ENCODE measurements at places on chromosomes 12 and 14.

DNA sequence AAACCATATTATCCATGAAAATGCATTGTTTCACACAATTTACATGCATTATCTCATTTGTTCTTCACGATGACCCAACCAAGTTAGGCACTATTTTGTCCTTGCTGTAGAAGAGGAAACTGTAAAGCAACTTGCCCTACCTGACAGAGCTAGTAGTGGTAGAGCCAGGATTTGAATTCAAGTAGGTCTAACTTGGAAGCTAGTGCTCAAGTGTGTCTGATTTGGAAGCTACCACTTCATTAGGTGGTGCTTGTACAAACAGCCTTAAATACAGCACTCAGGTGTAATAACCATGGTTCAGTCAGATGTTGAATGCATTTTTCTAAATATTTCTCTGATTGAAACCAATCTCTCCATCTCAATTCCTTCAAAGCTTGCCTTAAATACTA, 123.6 kb downstream of the PAWR start:
- no peak for DNase-seq

DNA sequence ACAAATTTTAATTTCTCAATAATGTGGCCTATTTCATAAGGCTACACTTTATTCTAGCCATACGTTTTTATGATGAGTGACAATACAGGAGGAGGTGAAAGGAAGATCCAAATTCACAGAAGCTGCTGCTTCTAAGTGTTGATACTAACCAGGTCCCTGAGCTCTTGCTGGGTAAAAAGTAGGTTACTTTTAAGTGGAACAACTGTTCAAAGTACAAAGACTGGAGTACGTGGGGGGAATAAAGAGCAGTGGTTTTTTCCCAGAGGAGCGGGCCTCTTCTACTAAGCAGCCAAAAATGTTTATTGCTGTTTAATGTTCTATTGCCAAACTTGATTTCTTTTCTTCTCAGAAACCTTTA, 301.8 kb downstream of the AEBP2 start:
- DNase-seq, result peak; percentile 17

- no peak for DNase-seq
Observed at GRCh38 chr14:68665792-68666204, 127.1 kb downstream of the ZFP36L1 start.

DNA sequence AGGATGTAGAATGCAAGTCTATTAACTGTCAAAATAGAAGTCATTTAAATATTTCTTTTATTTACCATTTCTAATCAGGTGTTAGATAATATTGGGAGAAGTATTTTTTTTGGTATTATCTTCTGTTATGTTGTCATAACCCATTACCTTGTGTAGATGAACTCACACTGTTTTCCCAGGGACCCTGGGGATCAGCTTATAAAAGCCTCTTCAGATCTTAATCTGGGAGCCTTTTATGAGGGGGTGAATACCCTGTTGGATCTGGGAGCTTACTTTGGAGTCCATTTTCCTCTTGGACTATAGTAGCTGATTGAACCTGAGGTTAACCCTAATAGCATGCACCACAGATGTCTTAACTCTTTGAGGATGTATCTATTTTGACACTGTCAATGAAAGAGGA, 176.3 kb upstream of the ATP2B1 start:
- DNase-seq, result no peak

DNA sequence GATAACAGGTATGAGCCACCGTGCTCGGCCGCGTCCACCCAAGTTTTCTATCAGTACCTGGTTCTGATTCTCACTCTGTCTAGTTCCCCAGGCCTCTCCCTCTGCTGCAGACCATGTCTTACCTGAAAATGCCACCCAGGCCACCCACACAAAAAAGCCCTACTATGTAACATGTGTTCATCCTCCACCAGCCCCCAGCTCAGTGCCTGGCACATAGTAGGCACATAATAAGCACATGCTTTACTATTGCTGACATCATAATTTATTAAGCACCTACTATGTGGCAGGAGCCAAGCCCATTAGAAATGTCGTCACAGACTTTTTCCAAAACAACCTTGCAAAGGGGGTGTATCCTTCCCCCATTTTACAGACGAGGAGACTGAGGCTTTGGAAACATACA, 37.8 kb downstream of the CMKLR1 start:
- DNase-seq, result no peak

- no peak for DNase-seq
Observed at GRCh38 chr12:3061501-3062215, 15.5 kb upstream of the TSPAN9 start.

GRCh38 chr14:101520621-101521472, 40.4 kb upstream of the DIO3 start:
- peak; percentile 26 for DNase-seq

DNA sequence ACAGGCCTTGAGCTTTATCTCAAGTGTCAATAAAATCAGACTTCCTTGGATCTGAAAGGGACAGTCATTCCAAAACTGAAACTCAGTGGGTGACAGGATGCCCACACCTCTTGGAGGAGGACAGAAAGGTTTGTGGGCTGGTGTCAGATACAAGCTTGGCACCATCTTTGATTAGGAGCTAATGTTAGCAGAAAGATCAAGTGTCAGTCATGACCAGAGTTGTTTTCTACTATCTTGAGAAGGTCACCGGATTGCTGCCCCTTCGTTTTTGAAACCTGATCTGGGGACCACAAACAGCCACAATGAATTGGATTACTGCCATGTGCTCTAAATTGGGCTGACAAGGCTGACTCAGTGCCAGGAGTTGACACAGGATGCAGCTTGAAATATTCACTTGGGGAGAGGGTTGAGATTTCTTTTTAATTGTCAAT, 88.3 kb downstream of the OTOGL start:
- peak; percentile 75 for DNase-seq

DNA sequence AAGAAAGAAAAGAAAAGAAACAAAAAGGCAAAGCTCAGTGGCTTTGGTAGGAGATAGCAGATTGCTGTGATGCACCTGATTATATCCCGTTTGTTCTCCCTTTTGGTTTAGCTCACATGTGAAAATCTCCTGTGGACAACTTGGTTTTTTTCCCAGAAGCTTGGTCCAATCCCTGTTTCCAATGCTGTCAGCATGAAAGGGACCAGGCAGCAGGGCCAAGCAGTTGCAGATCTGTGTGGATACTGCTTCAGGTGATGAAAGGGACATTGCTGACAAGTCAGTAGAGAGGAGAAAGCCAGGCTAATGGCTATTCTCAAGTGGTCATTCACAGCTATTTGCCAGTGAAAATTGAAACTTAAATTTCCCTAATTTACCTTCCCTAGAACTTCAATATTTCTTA, 18.8 kb upstream of the SLCO1A2 start:
- no peak for DNase-seq

GRCh38 chr12:55893723-55894122, 34.0 kb downstream of the PYM1 start:
- DNase-seq, result no peak

- DNase-seq, result no peak
Observed at GRCh38 chr12:64884728-64885127, 60.3 kb downstream of the TBC1D30 start.

- DNase-seq, result no peak
Observed at GRCh38 chr14:104268295-104268694, 129.9 kb downstream of the KIF26A start.

GRCh38 chr12:12837025-12837812, 24.1 kb downstream of the DDX47 start:
- peak; percentile 89 for DNase-seq

DNA sequence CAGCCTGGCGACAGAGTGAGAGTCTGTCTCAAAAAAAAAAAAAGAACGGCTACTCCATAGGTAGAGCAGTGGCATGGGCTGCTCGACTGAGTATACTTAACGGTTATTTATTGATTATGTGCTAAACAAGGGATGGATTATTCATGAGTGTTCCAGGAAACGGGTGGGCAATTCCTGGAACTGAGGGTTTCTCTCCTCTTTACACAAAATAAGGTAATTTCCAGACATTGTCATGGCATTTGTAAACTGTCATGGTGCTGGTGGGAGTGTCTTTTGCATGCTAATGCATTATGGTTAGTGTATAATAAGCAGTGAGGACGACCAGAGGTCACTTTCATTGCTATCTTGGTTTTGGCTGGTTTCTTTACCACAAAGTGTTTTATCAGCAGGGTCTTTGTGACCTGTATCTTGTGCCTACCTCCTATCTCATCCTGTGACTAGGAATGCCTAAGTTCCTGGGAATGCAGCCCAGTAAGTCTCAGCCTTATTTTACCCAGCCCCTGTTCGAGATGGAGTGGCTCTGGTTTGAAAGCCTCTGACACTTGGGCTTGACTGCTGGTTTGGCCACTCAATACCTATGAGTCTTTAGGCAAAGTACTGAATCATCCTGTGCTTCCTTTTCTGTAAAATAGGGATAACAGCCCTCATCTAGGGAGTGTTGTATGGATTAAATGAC, 3.2 kb downstream of the DGLUCY start:
- no peak for DNase-seq

DNA sequence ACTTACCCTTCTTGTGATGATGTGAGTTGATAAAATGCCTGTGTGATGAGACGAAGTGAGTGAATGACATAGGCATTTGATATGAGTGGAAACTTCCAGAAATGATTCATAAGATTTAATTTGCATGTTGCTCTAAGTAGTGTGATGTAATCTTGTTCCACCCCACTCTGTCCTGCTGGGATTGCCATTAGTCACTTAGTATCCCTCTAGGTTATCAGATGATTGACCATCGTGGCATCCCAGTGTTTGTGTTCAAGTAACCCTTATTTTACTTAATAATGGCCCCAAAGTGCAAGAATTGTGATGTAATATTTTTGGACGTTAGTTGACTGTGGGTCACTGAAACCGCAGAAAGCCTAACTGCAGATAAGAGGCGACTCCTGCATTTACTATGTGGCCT, 214.4 kb upstream of the DIO2 start:
- peak; percentile 91 for DNase-seq

- DNase-seq, result no peak
Observed at GRCh38 chr12:132765361-132765760, 3.7 kb upstream of the ANKLE2 start.

- DNase-seq, result no peak
Observed at GRCh38 chr14:88533064-88533602, 21.7 kb downstream of the PTPN21 start.

DNA sequence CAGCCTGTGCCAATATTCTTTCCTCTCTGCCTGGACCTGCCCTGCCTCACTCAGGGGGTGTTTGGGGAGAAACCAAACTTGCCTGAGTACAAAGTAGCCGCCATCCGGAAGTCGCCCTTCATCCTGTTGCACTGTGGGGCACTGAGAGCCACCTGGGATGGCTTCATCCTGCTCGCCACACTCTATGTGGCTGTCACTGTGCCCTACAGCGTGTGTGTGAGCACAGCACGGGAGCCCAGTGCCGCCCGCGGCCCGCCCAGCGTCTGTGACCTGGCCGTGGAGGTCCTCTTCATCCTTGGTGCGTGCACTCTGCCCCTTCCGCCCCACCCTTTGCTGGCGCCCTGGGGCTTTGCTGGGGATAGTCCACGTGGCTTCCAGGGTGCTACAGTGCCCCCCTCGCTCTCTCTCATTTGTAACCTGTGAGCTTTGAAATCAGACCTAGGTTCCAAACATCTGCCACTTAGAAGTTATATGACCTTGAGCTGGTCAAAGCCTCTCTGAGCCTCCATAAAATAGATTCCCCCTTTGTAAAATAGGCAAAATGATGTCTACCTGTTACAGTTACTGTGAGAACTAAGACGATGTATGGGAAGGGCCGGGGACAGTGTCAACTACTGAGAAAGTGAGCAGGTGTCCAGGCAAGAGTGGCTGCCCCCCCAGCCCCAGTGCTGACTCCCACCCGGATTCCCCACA, 4.5 kb downstream of the KCNH3 start:
- DNase-seq, result no peak

DNA sequence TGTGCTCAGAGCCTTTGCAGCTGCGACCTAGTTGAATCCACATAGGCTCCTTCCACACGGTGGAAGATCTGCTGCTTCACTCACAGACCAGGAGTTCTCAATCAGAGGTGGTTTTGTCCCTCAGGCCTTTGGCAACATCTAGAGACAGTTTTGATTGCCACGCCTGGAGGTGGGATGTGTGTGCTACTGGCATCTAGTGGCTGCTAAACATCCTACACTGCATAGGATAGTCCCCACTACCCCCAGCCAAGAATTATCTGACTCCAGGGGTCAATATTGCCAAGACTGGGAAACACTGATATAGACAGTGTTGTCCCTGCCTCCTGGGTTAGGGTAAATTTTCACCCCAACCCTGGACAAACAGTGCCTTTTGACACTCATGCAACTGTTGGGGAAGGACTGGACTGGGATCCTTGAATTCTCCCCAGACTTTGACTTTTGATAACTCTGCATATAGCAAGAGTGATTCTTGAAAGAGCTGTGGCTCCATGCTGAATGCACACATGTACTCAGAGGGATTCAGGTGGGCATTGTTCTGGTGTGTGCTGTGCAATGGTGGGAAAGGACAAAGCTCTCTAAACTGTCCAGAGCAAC, 39.8 kb downstream of the BAZ2A start:
- DNase-seq, result peak; percentile 24

GRCh38 chr12:24118668-24119067, 169.2 kb upstream of the SOX5 start:
- DNase-seq, result peak; percentile 39

- DNase-seq, result peak; percentile 95
Observed at GRCh38 chr14:65238456-65238855, 136.1 kb upstream of the MAX start.

Measured in fibroblast of mammary gland (primary cell).